Hindlimb muscle (tissue), 1 donor: ENCODE measurements at places on chromosomes 2 and 18. TPM values are rescaled to one million over a fixed set of nuclear protein-coding genes. Genes with fewer than 3 reads are reported as not detected.

DNA sequence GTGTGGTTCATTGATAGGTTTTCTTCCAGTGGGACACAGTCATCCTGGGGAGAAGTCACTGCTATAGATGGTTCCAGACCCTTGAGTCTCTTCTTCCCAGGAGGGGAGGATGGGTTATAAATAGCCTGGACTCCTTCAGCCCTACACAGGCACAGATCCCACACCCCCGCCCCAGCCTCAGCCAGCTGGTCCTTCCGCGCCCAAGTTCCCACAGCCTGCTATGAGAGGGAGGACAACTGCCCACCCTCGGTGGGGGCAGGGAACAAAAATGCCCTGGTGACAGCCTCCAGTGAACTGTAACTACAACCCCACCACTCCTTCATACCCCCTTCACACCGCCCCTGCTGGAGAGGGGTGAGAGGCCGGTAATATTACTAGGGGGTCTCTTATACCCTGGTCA is 3.2 kb downstream of the ZBTB7C start:
- no peak for DNase-seq

GRCh38 chr2:237097911-237098702 is 12.4 kb downstream of the COPS8 start:
- DNase-seq: no peak

GRCh38 chr2:122263746-122264145 is 508.3 kb downstream of the TSN start:
- no peak for DNase-seq

DNA sequence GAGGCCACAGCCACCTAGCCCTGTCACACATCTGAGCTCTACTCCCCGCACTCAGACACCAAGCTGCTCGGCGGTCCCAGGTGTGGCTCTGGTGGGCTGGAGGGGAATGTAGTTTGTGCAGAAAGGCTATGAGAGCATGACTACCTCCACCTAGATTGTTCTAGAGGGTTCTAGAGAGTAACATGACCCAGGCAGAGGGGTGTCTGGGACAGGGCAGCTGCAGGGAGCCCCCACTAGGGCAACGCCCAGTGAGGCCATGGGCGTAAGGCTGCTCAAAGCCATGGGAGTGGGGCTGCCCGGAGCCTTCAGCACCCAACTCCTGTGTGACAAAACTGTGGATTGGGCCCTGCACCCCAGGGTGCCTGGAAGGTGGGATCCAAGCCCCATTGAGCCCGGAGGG is 511.4 kb upstream of the MYT1L start:
- DNase-seq: no peak

DNA sequence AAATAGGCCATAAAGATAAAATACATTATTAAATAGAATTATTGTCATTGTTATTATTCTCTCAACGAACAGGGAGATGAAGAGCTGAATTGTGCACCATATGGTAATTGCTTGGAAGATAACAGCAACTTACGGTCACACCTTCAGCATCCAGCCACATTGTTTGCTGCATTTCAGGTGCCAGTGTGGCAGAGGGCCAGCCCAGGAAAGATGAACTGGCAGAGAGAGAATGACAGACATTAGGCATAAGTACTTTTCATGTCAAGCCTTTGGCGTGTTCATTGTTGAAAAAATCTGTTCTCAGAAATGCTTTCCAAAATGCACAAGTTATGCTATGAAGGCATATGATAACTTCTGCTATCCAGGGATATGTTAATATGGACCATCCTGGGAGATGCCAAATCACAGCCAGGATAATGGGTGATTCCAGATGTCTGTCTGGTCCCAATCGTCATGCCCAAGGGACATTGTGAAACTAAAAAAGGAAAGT is 748.6 kb upstream of the PIK3C3 start:
- no peak for DNase-seq

DNA sequence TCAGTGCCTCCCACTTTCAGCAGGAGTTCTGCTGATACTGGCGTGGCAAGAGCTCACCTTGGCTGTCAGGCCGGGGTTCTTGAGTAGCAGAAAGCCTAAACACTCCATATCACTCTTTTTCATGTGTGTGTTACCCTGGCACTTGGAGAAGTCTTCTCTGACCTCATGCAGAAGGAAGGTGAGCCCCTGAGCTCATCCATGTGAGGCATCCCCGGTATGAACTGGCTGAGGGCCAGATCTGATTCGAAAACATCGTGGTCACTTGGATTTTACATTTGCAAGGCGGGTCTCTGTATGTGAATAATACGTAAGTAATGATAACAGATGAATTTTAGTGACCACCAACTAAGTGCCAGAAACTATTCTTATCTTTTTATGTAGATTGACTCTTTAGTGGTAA is 93.6 kb downstream of the RAPGEF4 start:
- DNase-seq: no peak

DNA sequence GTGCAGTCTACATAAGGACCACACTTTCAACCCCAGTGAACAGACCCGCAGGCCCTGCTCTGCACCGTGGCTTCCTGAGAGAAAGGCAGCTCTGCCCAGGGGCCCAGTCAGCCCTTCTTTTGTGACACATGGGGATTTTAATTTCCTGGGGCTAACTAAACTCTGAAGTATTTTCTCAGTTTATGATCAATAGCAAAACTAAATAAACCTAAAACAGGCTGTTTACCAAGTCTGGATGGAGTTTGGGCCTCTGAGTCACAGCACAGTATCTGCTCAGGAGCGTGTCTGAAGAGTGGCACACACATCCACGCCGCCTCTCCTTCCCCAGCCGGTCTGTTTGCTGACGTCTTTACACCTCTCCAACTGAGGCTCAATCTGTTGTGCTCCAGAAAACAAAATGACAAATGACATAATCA is 72.3 kb downstream of the LDLRAD4 start:
- no peak for DNase-seq

- DNase-seq: no peak
Observed at GRCh38 chr2:145682546-145683157, 1162.7 kb upstream of the ZEB2 start.

- DNase-seq: no peak
Observed at GRCh38 chr2:177893880-177894279, 178.7 kb downstream of the PDE11A start.

DNA sequence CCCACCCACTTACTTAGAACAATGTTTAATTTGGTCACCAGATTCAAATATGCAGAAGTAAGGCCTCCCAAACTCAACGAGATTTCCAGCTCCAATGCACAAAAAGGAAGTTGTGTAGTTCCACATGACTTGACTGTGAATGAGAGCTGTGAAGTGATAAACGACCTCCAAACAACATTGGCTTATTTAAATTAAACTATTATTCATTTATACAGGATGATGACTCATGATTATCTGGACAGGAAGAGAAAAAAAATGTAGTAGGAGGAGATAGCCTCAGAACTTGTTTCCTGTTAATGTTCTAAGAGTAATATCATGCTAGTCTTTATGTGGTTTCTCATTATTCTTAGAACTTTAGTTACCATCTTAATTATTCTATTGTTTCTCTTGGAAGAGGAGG is 237.3 kb downstream of the C1D start:
- DNase-seq: no peak

- no peak for DNase-seq
Observed at GRCh38 chr2:190950566-190950991, 63.4 kb downstream of the STAT1 start.

GRCh38 chr18:44725300-44726058 is 44.8 kb downstream of the SETBP1 start:
- DNase-seq: no peak

DNA sequence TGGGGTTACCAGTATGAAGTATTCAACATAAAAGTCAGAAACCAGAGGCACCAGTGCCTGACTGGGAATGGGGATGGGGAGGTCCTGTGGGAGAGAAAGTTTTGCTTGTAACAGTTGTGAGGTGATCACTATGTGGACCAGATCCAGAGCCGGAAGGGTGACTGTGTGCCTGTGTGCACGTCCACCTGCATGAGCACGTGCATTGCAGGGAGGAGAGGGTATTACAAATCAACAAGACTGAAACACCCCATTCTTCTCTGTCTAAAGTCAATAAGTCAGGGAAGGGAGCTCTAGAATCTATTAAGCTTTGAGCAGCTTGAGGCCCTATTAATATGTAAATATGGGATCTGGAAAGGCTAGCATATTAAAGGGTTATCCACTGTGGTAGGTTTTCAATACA is 241.0 kb upstream of the ACVR2A start:
- DNase-seq: no peak

- no peak for DNase-seq
Observed at GRCh38 chr18:50666536-50666935, 106.6 kb downstream of the MAPK4 start.

DNA sequence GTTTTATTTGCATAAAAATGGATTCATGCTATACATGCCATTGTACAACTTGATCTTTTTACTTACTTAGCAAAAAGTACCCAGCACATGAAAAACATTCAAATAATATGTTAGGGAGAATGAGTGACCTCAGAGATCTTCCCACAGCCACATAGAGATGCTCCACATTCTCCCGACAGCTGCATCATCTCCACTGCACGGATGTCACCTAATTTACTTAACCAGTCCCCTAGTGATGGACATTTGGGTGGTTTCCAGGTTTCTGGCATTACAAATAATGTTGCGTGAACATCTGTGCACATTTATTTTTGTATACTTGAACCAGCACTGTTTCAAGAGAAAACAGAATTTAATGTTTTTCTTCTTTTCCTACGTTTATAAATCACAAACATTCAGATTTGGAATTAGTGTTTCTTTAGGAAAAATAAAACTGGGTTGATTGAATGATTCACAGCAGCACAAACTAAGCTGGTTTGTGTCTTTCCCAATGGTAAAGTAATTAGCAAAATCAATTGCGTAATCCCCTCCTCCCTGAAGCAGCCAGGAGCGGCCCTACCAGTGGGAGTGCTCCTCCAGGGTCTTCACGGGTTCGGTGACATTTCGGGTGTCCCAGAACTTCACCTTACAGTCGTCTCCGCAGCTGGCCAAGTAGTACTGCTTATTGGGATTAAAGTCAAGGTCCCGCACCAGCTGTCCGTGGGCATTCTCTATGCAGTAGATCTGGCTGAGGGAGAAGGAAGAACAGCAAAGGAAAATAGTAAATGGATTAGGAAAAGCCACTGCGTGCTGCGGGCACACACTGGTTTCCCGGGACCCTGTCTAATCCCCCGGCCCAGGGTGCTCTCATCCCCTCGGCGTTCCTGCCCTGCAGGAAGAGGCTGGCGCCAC is 183.9 kb downstream of the EIPR1 start:
- no peak for DNase-seq

- no peak for DNase-seq
Observed at GRCh38 chr2:159185401-159186130, 100.9 kb downstream of the WDSUB1 start.

DNA sequence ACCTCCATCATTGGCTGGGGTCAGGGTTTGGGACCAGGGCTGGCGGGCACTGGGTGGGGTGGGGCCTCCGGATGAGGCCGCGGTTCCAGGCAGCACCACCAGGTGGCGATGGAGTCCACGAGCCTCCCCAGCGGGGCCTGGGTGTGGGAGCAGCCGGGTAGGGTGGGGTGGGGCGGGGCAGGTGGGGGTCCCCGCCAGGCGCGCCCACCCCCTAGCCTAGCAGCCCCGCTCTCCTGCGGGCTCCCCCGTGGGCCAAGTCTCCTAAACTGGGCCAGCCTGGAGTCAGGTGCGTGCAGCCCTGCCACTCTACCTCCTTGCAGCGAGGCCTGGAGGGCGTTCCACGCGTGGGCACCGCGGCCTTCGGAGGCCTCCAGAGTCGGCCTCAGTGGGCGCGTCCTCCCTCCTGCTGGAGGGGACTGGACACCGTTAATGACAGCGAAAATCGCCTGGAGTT is 187.5 kb downstream of the TWIST2 start:
- no peak for DNase-seq

DNA sequence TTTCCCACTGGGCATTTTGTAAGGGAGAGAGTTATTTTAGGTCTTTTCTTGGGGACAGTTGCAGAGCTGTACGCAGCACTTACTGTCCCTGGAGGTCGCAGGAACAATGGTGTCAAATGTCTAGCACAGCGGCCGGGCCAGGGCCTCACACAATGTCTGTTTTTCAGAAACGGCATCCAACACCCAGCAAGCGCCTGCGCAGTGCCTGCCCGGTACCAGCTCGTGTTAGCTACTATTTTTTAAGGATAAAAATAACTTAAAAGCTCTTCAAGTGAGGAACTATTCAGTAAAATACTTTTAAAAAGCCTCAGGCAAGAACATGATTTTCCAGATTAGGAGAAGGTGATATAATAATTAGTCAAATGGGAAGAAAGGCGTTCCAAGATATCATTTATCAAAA is 90.0 kb downstream of the MBP start:
- DNase-seq: no peak

The ITGB6 gene
- polyA plus RNA-seq: 52.2 TPM

The TUBB8B gene
- not detected for polyA plus RNA-seq

The GPR55 gene
- polyA plus RNA-seq: not detected

The HOXD13 gene
- not detected for polyA plus RNA-seq

The ARMC9 gene
- polyA plus RNA-seq: 6.3 TPM

The SPHKAP gene
- 41.8 TPM for polyA plus RNA-seq

The STEAP3 gene
- polyA plus RNA-seq: 25.5 TPM
